ENCODE measurements at places on chromosomes 3 and 15. TPM values are rescaled to one million over a fixed set of nuclear protein-coding genes. Genes with fewer than 3 reads are reported as not detected.
A peak's percentile ranks its signal among the peaks of the same experiment; 100 is the strongest.

DNA sequence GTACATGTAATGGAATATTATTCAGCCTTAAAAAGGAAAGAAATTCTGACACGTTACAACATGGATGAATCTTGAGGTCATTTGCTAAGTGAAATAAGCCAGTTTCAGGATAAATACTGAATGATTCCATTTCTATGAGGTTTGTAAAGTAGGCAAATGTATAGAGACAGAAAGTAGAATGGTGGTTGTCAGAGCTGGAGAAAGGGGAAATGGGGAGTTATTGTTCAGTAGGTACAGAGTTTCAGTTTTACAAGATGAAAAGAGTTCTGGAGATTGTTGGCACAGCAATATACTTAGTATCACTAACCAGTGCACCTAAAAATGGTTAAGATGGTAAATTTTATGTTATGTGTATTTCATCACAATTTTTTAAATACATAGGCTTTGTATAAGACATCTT lies 60.6 kb downstream of the USP8 start:
- H3K27ac ChIP-seq, result no peak overlapping the region
- H3K36me3 ChIP-seq, result peaks cover 55% of the 10 kb centered on the region
- H3K27me3 ChIP-seq, result no peaks in the 10 kb centered on the region
- peaks cover 20% of the 10 kb centered on the region for H3K4me1 ChIP-seq

- H3K36me3 ChIP-seq, result no peaks in the 10 kb centered on the region
- H3K4me3 ChIP-seq, result peak overlapping the region; percentile 50
- H3K27me3 ChIP-seq, result no peaks in the 10 kb centered on the region
Measured at GRCh38 chr15:50880651-50881114, 27.8 kb upstream of the AP4E1 start.

GRCh38 chr3:155745795-155746550 lies 1.1 kb upstream of the PLCH1 start:
- DNase-seq, result no peak
- no peaks in the 10 kb centered on the region for H3K36me3 ChIP-seq
- peaks cover 20% of the 10 kb centered on the region for H3K4me1 ChIP-seq
- H3K4me3 ChIP-seq, result peak overlapping the region; percentile 8
- peaks cover 72% of the 10 kb centered on the region for H3K27me3 ChIP-seq
- H3K27ac ChIP-seq, result no peak overlapping the region

The GRAMD1C gene
- total RNA-seq, result 2.2 TPM

The SNX4 gene
- 31.6 TPM for total RNA-seq

DNA sequence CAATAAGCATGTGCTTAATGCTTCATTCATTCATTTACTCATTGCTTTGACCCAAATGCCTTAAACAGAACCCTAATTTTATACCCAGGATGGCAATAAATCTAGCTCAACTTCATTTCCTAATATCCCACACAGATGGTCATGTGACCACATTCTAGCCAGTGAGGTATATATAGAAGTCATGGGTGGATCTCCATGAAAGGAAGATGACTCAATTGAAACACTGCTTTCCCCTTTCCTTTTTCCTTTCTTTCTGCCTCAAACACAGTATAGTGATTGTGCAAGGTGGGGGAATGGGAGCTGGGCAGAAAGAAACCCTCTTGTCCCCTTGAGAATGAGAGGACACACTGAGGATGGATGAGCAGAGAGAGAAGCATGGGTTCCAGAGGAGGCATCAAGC lies 183.5 kb upstream of the PRICKLE2 start:
- no peaks in the 10 kb centered on the region for H3K36me3 ChIP-seq
- DNase-seq, result no peak
- H3K4me3 ChIP-seq, result no peak overlapping the region
- peaks cover 6% of the 10 kb centered on the region for H3K27me3 ChIP-seq

- H3K36me3 ChIP-seq, result no peaks in the 10 kb centered on the region
- peaks cover 38% of the 10 kb centered on the region for H3K27me3 ChIP-seq
- H3K4me1 ChIP-seq, result peaks cover 5% of the 10 kb centered on the region
- DNase-seq, result no peak
- peak overlapping the region; percentile 2 for H3K27ac ChIP-seq
Measured at GRCh38 chr3:38031022-38031994, 1.9 kb upstream of the PLCD1 start.

The PLA2G4D gene
- total RNA-seq, result not detected

DNA sequence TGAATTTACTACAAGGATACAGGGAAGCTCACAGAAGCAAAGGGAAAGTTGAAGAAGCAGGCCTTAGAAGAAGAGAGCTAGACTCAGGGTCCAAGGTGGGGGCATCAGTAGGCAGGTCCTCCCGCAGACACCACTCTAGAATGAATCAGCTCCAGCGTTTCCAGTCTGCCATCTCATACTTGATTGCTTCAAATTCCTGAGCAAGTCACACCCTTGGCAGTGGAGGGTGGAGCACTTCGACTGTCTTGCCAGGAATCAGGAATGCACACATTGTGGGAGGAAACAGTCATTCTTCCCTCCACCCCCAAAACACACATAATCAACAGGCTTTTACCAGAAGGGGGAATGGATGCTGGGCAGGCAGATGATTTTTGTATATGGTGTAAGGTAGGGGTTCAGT lies 78.5 kb downstream of the CHCHD6 start:
- H3K27ac ChIP-seq, result no peak overlapping the region
- no peaks in the 10 kb centered on the region for H3K27me3 ChIP-seq
- H3K4me1 ChIP-seq, result peaks cover 5% of the 10 kb centered on the region
- H3K4me3 ChIP-seq, result no peak overlapping the region

DNA sequence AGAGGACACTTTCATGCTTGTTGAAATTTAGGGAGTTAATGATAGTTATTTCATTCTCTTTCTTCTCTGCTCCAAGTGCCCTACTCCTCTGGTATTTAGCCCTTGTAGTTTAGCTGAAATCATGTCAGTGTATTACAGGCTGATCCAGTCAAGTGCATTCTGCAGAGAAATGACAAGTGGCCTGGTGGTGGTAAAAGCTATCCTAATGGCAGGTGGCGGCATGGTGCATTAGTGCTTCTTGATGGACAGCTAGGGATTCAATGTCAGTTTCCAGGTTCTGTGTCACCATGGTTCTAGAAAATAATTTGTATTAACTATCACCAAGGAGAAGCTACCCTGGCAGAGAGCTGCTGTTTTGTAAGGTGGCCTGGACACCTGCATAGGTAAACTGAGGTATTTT lies 90.0 kb upstream of the BNIP2 start:
- peaks cover 7% of the 10 kb centered on the region for H3K36me3 ChIP-seq
- H3K27me3 ChIP-seq, result no peaks in the 10 kb centered on the region
- peaks cover 2% of the 10 kb centered on the region for H3K4me1 ChIP-seq

DNA sequence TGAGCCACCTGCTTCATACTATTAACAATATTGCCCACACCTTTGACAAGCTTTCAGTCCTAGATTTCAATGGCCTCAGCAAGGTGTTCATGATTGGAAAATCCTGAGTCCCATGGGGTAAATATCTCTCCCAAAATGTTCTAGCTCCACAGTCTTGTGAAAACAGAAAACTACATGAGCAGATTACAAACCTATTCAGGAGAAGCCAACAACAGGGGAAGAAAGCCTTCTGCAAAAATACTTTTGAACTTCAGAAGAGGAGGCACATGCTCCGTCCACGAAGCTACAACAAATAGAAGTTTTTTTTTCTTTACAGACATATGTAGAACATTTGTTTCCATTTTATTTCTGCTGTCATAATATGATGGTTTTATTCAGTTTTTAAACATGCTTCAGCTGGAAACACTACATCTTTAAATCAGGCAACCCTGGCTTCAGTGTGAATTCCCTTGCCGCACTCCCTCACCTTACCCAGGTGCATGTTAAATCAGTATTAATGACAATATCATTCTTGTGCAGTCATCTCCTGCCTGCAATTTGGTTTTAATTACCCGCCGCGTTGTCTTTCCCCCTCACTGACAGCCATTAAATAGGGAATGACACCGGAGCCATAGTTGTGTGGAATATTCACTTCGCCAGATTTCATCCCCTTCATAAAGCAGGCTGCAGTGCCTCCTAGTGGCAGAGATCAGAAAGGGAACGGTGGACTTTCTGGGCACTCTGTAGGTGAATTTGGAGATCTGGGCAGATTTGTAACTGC lies 725.5 kb upstream of the ARRDC4 start:
- no peaks in the 10 kb centered on the region for H3K27me3 ChIP-seq
- H3K4me1 ChIP-seq, result no peaks in the 10 kb centered on the region
- H3K36me3 ChIP-seq, result no peaks in the 10 kb centered on the region
- H3K27ac ChIP-seq, result no peak overlapping the region
- no peak overlapping the region for H3K4me3 ChIP-seq
- DNase-seq, result peak; percentile 33

DNA sequence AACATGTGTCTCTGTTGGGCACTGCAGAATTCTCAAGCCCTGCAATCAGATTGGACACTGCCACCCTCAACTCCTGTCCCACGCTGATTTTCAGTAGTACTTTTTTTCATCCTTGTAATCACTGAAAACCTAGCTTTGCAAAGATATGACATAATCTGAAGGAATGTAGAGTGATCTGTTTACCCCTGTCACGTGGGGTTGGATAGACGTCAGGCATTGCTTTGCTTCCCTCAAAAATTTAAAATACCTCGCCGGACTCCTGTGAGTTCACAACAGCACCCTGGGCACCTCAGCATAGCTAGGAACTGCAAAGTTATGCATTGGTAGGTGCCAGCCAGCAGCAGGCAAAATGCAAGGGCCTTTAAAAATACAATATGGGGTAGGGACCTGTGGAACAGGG lies 71.1 kb upstream of the OXTR start:
- H3K27me3 ChIP-seq, result no peaks in the 10 kb centered on the region
- peaks cover 3% of the 10 kb centered on the region for H3K36me3 ChIP-seq
- H3K27ac ChIP-seq, result no peak overlapping the region
- DNase-seq, result no peak

The CAPN3 gene
- 8.3 TPM for total RNA-seq

The NR2E3 gene
- not detected for total RNA-seq
